ENCODE measurements at places on chromosomes 6 and 20.

- no peak for DNase-seq
These were observed 83.0 kb upstream of the RALY start for GRCh38 chr20:33910529-33911327.

- peak; percentile 67 for DNase-seq
These were observed 28.7 kb downstream of the SGK1 start for GRCh38 chr6:134289204-134289575.

GRCh38 chr6:167702241-167702827, 124.4 kb upstream of the AFDN start:
- no peak for DNase-seq

DNA sequence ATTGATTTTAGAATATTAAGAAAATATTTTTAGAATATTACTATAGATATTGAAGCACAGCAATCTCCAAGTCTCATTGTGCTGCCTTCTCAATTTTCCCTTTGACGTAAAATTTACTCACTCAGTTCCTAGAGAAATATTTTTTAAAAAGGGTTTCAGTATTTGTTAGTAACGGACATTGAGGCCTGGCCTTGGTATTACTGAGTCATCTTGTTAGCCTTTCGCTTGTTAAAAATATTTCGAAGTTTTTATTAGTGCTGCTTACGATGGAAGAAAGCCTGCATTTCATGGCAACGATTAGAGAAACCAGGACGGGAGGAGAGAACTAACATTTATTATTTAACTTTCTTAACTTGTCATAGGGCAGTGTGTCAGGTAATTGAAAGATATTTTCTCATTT, 82.2 kb downstream of the TIAM2 start:
- no peak for DNase-seq

DNA sequence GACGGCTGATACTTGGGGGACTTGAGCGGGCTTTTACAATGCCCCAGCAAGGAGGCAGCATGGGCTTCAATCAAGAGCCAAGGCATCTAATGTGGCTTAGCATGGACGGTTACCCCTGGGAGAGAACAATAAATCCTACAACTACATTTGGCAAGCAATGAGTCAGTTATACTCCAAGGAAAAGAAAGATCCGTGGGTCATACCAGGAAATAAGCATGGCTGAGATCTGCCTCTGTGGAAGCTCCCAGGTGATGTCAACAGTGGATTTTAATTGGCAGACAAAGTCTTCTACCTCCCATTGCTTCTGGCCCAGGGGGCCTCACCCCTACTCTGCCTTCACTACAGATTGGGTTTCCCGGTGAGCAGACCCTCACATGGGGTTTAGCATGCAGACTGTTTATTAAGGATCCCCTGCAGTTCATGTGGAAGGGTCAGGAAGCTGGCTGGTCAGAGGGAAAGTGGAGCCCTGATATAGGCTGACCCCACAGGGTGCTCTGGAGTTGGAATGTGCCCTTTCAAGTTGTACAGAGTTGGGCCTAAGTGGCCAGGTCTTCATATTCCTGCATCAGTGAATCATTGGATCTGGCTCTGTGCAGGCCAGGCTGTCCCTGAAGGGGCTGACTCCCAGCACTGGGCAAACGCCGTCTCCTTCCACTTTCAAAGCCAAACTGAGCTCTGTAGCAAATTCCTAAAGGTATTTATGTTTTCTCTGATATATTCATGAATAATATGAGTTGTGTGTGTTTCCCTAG, 91.3 kb upstream of the GGTLC1 start:
- DNase-seq: no peak

DNA sequence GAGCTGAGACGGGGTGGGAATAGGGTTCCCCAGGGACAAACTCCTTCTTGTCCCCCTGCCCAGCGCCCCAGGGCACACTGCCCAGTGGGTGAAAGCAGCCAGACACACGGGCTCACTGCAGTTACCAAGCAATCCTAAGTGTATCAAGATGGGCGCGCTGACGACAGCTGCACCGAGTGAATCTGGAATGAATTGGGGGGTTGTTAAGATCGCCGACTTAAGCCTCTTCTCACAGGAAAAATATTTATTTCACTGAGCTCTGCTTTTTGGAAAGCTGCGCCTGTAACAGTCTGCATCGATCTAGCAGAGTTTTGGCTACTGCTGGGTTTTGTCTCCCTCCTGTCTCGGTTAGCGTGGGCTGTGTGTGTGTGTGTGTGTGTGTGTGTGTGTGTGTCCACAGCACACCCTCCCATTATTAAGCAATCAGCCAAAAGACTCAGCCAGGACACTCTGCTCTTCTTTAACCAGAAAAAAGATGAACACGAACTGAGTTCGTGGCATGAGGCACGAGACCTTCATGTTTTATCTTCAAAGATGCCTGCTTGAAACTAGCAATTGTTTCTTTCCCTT, 35.9 kb downstream of the RIPOR3 start:
- DNase-seq: peak; percentile 52

DNA sequence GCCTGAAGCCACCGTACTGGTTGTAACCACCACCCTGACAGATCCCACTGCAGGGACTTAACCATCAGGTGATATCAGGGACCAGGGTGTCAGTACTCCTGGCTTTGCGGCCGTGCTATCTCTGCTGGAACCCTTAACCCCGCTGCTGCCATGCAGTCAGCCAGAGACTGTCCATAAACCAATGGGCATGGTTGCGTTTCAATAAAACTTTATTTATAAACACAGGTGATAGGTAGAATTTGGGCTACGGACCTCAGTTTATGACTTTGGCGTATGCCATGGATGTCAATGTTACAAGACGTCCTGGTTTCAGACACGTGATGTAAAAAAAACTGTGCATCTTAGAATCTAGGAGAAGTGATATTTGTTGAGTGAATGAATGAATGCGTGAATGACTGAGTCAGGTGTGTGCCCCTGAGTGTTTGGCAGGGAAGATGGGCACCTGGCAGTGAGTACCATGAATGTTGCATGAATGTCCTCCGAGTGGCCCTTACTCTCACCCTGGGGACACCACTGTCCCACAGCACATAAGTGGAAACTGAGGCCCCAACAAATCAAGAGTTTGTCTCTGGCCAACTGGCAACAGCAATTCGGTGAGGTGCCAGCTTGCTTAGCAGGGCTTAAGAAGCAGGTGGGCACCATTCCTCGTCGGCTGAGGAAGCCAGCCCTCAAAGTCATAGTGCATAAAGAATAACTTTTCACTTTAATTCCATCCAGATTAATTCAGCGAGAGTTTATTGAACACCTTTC, 64.0 kb upstream of the APCDD1L start:
- DNase-seq: no peak

- DNase-seq: peak; percentile 71
These were observed 176.1 kb downstream of the TRIM27 start for GRCh38 chr6:28747631-28748157.

- no peak for DNase-seq
These were observed 71.7 kb downstream of the ADGRG6 start for GRCh38 chr6:142373268-142374090.

DNA sequence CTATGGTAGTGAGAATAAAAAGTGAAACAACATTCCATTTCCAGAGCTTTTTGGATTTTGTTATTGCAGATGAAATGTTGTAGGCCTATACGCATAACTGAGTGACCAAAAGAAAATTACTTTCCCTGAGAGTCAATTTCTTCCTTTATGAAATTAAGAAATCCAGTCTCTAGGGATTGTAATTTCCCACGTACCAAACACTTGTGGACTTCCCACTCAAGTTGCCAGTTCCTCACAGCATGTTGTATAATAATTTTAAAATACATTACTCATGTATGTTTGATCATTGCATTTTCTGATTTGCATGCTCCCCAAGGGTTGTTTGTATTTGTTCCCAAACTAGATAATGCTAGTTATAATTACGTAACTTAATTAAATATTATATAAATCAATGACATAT, 12.0 kb upstream of the PRDM1 start:
- DNase-seq: no peak

DNA sequence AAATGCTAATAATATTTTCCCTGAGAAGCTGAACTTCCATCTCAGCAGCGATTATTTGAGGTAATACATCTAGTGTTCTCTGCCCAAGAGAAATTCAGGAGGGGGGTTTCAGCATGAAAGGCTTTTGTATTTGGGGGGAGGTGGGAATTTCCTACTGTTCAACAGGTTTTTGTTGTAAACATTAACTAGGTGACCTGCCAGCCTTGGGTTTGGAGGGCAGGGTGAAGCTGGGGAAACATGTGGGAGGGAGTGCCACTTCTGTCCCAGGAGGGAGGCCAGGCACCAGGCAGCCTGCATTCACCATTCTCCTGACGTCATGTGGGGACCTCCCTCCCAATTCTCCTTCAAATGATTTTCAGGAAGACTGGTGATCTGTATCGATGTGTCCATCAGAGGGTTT, 37.7 kb upstream of the PKHD1 start:
- DNase-seq: no peak

DNA sequence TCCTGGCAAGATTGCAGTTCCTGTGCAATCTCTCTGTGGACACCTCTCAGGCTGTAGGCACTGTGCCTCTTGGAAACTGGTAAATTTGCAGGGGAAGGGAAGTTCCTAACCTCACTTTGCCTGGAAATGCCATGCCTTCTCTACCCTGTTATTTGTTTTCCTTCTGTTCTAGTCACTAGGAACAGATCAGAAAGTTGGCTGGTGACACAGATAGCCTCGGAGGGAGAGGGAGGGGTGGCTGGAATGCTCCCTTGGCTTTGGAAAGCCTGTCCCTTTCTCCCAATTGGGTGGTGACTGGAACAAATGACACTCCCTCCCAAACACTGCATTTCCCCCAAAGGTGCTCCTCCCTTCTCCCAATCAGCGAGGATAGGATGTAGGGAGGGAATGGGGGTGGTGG, 131.5 kb upstream of the F13A1 start:
- no peak for DNase-seq

- peak; percentile 81 for DNase-seq
These were observed 140.1 kb downstream of the NRN1 start for GRCh38 chr6:5866547-5867051.

DNA sequence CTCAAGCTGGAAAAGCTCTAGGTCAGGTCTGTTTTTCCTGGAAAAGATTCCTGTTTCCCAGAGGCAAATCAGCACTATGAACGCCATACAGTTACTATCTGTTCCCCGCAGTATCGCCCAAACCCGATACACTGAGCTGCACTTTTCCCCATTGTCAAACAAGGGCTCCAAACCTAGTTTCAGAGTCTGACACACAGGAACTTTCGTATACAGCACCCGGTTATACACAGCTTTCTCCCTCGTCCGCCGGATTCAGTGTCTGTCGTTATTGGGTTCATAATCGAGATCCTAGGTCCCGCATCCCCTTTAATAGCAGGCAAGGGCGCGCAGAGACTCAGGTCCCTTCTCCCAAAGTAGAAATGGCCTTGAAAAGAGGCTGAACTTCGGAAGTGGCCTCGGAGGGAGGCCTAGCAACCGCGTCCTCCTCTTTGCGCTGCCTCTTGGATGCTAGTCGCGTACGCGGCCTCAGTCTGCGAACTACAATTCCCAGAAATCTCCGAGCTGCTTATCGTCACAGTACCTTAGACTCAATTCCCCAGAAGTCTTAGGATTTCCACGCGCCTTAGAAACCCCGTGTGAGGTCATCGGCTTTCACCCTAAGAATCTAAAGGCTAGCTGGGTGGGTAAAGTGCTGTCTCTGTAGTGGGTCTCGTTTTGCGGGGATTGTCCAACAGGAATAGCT, 34.2 kb downstream of the ZNF391 start:
- DNase-seq: peak; percentile 6

DNA sequence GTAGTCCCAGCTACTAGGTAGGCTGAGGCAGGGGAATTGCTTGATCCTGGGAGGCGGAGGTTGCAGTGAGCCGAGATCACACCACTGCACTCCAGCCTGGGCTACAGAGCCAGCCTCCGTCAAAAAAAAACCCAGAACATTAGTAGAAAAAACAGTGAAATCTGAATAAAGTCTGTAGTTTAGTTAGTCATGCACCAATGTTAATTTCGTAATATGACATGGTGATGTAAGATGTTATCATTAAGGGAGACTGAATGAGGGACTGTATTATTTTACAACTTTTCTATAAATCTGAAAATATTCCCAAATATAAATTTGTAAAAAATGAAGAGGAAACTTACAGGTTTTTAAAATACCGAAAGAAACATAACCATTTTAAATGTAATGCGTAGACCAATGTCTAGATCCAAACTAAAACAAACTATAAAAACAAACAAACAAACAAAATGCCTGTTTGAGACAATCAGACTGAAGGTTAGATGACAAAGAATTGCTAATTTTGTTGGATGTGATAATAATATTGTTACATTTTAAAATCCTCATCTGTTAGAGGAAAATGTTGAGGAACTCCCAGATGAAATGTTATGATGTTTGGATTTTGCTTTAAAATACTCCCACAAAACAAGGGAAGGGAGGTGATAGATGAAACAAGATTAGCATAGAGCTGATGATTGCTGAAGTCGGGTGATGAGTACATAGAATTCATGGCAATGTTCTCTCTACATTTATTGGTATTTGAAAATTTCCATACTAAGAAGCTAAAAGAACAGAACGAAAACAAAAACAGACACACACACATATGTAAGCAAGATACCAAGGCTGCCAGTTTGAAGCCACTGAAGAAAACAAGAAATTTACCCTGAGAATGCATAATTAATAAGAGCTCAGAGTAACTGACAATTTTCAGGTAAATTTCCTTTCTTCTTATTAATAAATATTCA, 1.8 kb downstream of the GSTA4 start:
- DNase-seq: peak; percentile 53

GRCh38 chr6:125188594-125189203, 35.1 kb downstream of the TPD52L1 start:
- no peak for DNase-seq

GRCh38 chr6:152637296-152638047, at the start of gene SYNE1:
Gene SYNE1 (minus strand): TSS chr6:152637362. CDS start chr6:152628331, 9,031 bp downstream.
- no peak for DNase-seq

DNA sequence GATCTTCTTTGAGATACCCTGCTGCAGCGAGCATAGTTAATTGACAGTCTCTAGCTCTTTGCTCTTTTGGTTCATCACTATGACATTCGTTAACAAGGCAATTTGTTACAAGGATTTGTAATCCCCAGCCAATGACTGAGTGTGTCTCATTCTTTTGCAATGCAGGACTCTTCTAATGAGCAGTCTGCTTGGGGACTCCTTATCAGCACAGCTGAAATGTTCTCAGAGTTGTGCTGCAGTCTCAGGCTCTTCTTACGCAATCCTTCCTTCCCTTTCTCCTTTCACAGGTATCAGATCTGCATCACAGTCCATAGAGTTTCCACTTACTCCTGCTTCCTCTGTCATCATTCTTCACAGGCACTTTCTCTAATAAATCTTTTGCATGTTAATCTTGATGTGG, 161.2 kb upstream of the OGFRL1 start:
- no peak for DNase-seq

All from fibroblast of skin of back (primary cell).